Islet precursor cell (in vitro differentiated cells): ENCODE measurements at places on chromosomes 6 and 20.

- DNase-seq = no peak
Observed at GRCh38 chr6:128230267-128230989, 290.0 kb downstream of the PTPRK start.

- DNase-seq = no peak
Observed at GRCh38 chr6:6635869-6636268, 47.3 kb downstream of the LY86 start.

- DNase-seq = no peak
Observed at GRCh38 chr6:30196376-30196775, 16.8 kb downstream of the TRIM26 start.

- DNase-seq = no peak
Observed at GRCh38 chr20:63553933-63554290, at the start of gene FNDC11. TSS of gene FNDC11 (plus strand) at chr20:63554159. CDS start at chr20:63555664, 1,505 bp downstream.

GRCh38 chr6:129243377-129243776 lies 360.4 kb downstream of the LAMA2 start:
- DNase-seq = no peak
